ENCODE measurements at places on chromosomes 12 and 14.

GRCh38 chr12:65634061-65634460 is 190.2 kb upstream of the HMGA2 start:
- peaks cover 30% of the 10 kb centered on the region for H3K27me3 ChIP-seq
- H3K27ac ChIP-seq: no peak overlapping the region
- H3K4me3 ChIP-seq: no peak overlapping the region
- no peaks in the 10 kb centered on the region for H3K36me3 ChIP-seq

DNA sequence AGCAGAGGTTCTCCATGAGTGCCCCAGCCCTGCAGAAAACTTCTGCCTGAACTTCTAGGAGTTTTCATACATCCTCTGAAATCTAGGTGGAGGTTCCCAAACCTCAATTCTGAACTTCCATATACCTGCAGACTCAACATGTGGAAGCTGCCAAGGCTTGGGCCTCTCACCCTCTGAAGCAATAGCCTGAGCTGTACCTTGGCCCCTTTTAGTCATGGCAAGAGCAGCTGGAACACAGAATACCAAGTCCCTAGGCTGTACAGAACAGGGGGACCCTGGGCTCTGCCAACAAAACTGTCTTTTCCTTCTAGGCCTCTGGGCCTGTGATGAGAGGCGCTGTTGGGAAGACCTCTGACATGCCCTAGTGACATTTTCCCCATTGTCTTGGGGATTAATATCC is 494.3 kb upstream of the FOXG1 start:
- no peaks in the 10 kb centered on the region for H3K36me3 ChIP-seq
- no peaks in the 10 kb centered on the region for H3K4me1 ChIP-seq
- H3K27ac ChIP-seq: no peak overlapping the region
- no peak for DNase-seq
- no peaks in the 10 kb centered on the region for H3K27me3 ChIP-seq

GRCh38 chr14:81326451-81326850 is 73.7 kb downstream of the STON2 start:
- peaks cover 7% of the 10 kb centered on the region for H3K27me3 ChIP-seq
- no peaks in the 10 kb centered on the region for H3K36me3 ChIP-seq
- H3K4me3 ChIP-seq: no peak overlapping the region
- no peak for DNase-seq

DNA sequence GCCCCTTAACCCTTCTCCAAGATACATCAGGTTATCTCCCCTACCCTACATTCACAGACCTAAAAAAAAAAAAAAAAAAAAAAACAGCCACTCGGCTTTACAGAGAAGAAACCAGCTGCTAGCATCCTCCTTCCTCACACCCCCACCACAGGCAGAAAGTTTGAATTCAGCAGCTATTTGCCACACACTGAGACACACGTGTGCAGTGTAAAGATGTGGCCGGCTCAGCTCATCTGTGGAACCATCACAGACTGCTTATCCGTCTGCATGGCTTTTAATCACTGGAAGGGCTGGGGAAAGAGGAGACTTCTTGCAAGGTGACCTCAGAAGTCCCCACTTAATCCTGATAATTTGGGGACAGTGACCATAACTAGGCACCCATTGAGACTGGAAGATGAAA is 50.0 kb downstream of the VWF start:
- DNase-seq: peak; percentile 5
- H3K4me1 ChIP-seq: peaks cover 30% of the 10 kb centered on the region
- H3K27ac ChIP-seq: no peak overlapping the region

DNA sequence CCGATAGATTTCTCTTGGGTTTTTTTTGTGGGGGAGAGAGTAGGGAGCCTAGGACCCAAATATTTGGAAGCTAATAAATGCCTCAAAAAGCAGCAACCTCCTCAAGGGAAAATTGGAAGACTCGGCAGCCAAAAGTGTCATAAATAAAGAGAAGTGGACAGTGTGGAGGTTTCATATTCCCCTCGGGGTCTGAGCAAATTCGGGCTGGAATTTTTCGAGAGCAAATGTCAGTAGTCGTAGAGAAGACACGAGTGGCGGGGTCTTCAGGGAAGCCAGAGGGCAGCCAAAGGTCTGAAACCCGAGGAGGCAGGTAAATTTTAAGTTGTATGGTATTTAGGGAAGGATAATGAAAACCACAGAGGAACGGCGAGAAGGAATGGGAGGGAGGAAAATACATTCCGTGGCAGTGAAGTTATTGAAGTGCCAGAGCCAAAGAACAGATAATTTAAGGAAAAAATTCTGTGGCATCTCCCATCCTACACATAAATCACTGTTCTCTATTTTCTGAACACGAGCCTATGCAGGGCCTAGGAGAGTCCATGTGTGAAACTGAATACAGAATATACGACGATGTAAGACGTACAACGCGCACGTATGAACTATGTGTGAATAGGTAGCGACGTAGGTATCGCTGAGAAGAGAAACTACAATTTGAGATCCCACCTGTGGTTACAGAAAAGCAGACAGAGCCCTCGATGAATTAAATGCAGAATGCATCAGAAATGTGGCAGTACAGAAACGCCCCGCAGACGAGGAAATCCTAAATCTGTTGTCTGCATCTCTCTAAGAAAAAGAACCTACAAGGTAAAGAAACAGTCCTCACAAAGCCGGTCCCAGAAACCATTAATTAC is 12.9 kb downstream of the BCL11B start:
- no peaks in the 10 kb centered on the region for H3K27me3 ChIP-seq
- peaks cover 100% of the 10 kb centered on the region for H3K4me1 ChIP-seq
- H3K27ac ChIP-seq: peak overlapping the region; percentile 100

DNA sequence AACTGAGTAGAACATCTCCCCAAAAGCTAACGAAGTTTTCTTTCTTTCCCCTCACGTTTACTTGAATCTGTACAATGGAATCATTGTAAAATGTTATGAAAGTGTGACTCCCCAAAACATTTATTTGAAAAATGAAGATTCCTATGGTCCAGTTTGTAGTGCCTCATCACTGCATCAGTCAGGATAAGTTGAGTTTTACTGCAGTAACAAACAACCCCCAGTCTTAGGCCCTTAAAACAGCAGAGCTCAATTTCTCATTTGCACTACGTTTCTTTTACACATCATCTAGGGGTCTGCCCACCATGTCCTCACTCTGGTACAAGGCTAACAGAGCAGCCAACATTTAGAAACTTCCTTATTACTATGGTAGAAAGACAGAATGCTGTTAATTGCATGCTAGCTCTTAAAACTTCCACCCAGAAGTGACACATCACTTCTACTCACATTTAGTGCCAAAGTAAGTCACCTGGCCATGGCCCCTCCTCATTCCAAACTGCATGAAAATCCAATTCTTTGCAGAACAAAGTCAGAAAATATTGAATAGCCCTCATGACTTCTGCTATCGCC is 546.4 kb downstream of the MED13L start:
- no peak overlapping the region for H3K4me3 ChIP-seq
- no peaks in the 10 kb centered on the region for H3K27me3 ChIP-seq
- DNase-seq: no peak
- no peak overlapping the region for H3K27ac ChIP-seq
- no peaks in the 10 kb centered on the region for H3K4me1 ChIP-seq

GRCh38 chr12:131831635-131832041 is 3.4 kb downstream of the MMP17 start:
- peaks cover 15% of the 10 kb centered on the region for H3K4me1 ChIP-seq
- H3K27ac ChIP-seq: no peak overlapping the region
- H3K36me3 ChIP-seq: no peaks in the 10 kb centered on the region
- H3K27me3 ChIP-seq: peaks cover 32% of the 10 kb centered on the region
- DNase-seq: no peak

DNA sequence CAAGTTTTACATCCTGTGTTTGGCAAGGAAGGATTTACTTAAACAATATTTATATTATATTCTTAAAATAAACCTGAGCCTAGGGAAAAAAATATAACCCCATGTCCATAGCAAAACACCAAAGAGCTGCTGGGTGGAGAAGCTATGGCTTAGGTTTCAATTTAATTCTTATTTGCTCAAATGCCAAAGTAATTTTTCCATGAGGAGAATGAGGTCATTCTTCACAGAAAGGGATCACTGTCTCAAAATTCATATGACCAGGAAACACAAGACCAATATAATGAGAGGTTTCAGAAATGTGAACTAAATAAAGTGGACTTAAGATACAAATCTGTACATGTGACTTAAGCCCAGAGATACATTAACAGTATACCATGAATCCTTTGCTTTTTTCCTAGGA is 195.0 kb downstream of the PHLDA1 start:
- H3K4me3 ChIP-seq: no peak overlapping the region
- no peak for DNase-seq
- peaks cover 51% of the 10 kb centered on the region for H3K27me3 ChIP-seq
- H3K4me1 ChIP-seq: no peaks in the 10 kb centered on the region
- H3K27ac ChIP-seq: no peak overlapping the region
- H3K36me3 ChIP-seq: no peaks in the 10 kb centered on the region

- no peak overlapping the region for H3K27ac ChIP-seq
- H3K27me3 ChIP-seq: peaks cover 22% of the 10 kb centered on the region
- no peaks in the 10 kb centered on the region for H3K4me1 ChIP-seq
- H3K4me3 ChIP-seq: no peak overlapping the region
- H3K36me3 ChIP-seq: no peaks in the 10 kb centered on the region
Observed at GRCh38 chr14:95388699-95389098, 69.0 kb upstream of the CLMN start.

Measured in activated T-cell treated with anti-CD3 and anti-CD28 coated beads, Interleukin-2, amount 50 U/mL, for 72 hours (primary cell).